Effector CD8-positive, alpha-beta T cell (primary cell): ENCODE measurements at places on chromosomes 5 and 9.

DNA sequence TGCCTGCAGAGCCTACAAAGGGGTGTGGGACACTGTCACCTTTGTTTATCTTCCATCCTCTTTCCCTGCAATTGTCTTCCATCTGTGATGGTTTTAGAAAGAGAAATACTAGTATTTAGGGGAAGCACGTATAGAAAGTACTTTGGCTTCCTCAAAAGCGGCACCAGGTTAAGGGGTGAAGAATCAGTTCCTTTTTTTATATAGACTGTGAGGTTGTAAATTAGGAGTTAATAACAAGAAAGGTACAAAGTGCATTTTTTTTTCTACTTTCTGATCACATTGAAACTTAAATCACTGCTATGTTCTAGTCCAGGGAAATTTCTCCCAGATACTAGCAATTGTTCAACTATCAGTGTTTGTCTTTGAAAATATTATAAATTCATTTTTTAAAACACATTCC is 219.3 kb downstream of the CEMIP2 start:
- DNase-seq: no peak

DNA sequence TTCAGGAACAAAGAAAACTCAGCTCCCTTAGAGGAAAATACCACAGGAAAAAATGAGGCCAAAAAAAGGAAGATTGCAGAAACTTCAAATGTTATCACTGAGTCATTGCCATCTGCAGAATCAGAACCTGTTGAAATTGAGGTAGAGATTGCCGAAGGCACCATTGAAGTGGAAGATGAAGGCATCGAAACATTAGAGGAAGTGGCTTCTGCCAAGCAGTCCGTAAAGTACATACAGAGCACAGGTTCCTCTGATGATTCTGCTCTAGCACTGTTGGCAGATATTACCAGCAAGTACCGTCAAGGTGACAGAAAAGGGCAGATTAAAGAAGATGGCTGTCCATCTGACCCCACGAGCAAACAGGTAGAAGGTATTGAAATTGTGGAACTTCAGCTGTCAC is 30.8 kb upstream of the NIM1K start:
- no peak for DNase-seq

GRCh38 chr5:102223542-102224477 is 72.3 kb downstream of the SLCO4C1 start:
- DNase-seq: no peak

GRCh38 chr9:35954942-35955546 is 2.9 kb downstream of the OR2S2 start:
- DNase-seq: peak; percentile 3

GRCh38 chr9:134291452-134291881 is 34.8 kb upstream of the RXRA start:
- DNase-seq: no peak

GRCh38 chr9:29214154-29214689 is 1640.9 kb upstream of the C9orf72 start:
- DNase-seq: no peak

DNA sequence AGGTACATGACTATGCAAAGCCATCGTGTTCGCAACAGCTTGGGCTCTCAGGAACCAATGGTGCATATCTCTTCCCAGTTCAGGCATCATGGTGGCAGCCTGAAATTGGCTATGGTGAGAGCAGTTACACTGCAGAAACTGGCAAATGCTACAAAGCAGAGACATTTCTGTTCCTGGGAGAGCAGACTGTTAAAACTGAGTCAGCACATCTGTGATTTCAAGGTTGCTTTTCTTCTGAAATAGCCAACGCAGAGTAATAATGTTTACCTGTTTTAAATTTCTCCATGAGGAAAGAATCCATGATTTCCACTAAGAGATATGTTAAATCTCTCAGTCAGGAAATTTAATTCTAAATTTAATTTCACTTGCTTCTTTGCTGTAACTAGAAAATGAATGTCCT is 47.8 kb downstream of the C7 start:
- DNase-seq: no peak

DNA sequence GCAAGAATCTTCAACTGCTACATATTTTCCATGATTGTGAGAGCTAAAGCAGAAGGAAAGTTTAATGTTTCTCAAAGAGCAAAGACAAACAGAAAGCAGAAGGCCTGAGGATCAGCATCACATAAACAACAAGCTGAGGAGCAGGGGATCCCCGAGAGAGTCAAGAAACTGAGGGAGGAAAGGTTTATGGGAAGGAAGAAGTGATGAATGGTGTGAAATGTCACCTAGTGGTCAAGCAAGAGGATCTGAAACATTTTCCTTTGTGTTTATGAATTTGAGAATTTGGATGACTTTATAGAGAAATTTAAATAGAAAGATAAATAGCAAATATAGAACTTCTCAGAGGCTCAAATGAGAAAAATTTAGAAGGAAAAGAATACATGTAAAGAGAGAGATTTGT is 481.9 kb downstream of the CHSY3 start:
- DNase-seq: no peak

DNA sequence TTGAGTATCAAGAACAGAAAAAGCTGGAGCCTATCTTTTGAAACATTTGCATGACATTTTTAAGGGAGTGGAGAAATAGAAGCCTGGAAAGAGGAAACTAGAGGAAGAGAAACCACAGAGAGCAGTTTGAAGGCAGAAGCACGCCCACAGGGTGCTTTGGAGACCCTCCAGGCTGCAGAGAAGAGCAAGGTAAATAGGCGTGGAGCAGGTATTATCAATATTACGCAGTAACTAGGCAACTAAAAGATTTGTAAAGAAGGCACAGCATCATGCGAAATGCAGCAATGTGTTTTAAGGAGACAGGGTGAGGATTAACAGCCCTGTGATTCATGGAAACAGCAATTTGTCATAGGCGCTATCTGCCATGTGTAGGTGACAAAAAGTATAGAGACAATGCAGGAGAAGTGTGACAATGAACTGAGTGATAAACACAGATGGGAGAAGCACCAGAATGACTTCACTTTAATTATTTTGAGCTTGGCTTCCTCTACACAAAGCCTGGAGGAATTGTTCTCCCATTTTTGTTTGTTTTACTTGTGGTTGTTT is 281.2 kb downstream of the BRINP1 start:
- no peak for DNase-seq

GRCh38 chr5:4020400-4020799 is 424.8 kb downstream of the IRX1 start:
- DNase-seq: no peak

GRCh38 chr5:157345485-157345884 is 79.6 kb downstream of the CYFIP2 start:
- no peak for DNase-seq

GRCh38 chr5:72374844-72375243 is 54.7 kb downstream of the PTCD2 start:
- DNase-seq: no peak

GRCh38 chr9:131287359-131287758 is 2.2 kb upstream of the PLPP7 start:
- no peak for DNase-seq

DNA sequence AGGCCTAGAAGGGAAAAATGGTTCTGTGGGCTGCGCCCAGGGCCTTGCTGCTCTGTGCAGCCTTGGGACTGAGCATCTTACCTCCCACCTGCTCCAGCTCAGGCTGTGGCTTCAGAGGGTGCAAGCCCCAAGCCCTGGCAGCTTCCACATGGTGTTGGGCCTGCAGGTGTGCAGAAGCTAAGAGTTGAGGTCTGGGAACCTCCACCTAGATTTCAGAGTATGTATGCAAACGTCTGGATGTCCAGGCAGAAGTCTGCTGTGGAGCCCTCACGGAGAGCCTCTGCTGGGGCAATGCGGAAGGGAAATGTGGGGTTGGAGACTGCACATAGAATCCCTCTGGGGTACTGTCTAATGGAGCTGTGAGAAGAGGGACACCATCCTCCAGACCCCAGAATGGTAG is 36.0 kb downstream of the FBXL7 start:
- DNase-seq: no peak

- no peak for DNase-seq
These were observed 65.3 kb downstream of the TSTD2 start for GRCh38 chr9:97567894-97568202.

GRCh38 chr5:314676-315487 is 6.6 kb upstream of the AHRR start:
- DNase-seq: no peak

DNA sequence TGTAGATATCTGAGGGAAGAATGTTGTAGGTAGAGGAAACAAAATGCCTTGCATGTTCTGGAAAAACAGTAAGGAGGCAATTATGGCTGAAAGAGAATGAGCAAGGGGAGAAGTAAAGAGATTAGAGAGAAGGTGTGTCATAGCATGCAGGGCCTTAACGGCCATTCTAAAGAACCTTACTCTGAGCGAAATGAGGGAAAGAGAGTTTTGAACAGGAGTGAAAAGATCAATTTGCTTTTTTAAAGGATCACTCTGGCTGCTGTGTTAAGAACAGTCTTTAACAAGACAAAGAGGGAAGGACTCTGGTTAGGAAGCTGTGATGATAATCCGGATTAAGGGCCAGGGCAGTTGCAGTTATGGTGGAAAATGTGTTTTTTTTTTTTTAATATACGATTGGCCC is 22.6 kb downstream of the PTBP3 start:
- DNase-seq: no peak

DNA sequence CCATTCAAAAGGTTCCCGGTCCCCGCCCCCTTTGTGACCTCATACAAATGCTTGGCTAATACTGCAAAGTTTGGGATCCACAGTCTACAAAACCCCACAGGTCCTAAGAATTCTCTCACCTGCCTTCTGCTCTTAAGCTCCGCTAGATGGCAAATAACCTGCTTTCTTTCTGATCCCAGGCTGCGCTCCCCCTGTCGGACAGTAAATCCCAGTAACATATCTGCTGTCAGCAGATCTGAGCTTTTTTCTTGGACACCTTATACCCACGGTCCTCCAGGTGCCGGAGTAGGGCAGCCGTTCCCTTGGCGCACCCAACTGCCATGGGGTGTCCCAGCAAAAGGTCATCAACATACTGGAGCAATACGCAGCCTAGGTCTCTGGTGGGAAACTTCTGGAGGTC is 39.0 kb upstream of the PPP1R26 start:
- no peak for DNase-seq
